ENCODE measurements at places on chromosomes 1 and 21.

DNA sequence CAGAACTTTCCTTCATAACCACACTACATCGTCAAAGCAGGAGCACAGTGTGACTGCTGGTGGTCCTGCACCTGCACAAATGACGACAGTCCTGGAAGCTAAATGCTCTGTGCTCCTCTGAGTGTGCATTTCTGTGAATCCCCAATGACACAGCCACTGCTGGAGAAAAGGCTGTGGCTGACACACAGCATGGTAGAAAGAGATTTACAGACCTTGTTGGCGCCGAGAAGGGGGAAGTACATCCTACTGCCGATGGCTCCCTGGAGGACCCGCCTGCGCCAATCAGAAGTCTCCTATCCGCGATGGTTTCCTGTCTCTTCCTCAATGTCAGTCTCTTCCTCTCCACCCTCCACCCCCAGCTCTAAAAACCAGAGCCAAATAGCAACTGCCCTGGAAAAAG is 115.4 kb upstream of the RAB4A start:
- DNase-seq: no peak

GRCh38 chr1:167713330-167714081 is 8.3 kb upstream of the MPZL1 start:
- DNase-seq: peak; percentile 62

DNA sequence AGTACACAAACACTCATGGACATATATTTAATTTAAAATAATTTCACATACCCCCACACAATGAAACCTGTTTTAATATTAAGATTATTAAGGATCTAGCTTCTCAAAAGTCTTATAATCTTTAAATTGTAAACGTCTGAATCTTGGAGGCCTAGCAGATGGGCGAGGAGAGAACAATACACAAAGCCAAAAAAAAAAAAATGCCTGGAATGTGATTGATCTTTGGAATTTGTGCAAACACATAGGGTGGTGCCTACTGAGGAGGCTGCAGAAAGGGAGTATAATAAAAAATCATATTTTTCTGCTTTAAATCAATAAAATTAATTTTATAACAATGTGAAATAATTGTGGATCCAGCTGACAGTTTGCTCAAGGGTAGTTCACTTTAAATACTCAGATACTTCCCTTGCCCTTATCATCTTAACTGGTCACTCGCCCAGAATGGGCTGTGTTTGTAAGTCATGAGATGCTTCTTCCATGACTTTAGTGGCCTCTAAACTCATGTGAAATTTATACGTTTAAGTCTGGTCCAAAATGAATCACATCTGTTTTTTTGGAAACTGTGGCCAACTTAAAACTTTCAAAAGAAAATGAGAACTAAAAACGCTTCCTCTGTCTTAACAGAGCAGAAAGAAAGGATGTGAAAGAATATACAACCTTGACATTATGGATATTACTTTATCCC is 802.8 kb upstream of the CXADR start:
- no peak for DNase-seq

GRCh38 chr1:17668624-17669175 is 86.4 kb upstream of the ACTL8 start:
- no peak for DNase-seq

GRCh38 chr1:78375996-78376395 is 114.8 kb upstream of the PTGFR start:
- no peak for DNase-seq

DNA sequence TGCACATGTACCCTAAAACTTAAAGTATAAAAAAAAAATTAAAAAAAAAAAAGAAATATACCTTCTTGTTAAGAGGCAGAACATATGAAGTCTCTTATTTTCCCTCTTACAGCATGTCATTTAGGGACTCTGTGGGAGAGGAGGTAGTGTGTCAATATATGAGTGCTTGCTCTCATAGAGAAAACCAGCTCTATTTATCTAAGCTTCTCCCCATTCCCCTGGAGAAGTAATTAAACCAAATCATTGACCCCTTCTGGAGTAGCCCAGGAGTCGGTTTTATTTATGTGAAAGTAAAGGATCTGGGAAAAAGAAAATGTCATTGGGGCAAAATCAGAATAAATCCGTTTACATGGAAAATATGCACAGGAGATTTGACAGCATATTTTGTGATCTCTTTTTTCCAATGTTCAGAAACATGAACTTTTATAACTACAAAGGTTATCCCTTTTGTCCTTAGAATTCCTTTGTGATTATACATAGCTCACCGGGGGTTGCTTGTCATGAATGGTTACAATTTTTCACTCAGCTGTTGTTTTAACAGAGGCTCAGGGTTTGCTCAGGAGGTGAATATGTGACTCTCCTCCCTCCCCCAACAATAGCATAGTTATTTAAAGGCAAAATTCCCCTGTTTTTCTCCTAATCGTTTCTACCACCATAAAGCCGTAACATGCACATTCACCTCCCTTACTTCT is 114.5 kb upstream of the C1orf21 start:
- DNase-seq: no peak

DNA sequence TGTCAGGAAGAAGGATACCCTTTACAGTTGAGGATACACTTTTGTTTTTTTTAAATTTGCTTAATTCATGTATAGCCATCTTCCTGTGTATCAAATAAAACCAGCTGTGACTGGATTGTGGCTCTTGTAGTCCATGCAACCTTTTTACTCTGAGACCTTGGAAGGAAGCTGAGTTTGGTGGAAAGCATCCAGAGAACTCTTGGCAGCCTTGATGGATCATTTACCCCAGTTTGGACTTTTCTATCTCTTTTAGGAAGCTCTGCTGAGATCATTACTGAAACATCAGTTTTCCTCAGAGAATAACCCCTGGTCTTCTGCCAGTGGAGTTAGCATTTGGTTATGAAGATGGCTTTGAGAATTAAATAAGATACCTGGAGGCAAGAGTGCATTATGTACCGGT is 21.2 kb upstream of the APOBEC4 start:
- no peak for DNase-seq

DNA sequence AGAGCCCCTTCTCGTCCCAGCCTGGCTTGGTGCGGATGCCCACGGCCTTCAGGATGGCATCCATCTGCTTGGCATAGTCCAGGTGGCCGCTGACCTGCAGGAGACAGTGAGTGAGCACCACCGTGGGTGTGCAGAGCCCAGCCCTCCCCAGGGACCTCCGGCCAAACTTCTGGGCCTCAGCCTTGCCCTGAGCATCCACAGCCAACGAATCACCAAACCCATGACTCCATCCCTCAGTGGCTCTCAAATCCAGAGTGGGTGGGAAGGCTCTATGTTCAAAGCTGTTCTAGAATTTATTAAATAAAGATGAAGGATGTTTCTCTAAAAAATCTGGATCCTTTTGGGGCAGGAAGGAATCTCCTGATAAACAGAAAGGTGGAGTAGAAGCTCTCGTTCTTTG is 18.7 kb downstream of the HTR6 start:
- no peak for DNase-seq

DNA sequence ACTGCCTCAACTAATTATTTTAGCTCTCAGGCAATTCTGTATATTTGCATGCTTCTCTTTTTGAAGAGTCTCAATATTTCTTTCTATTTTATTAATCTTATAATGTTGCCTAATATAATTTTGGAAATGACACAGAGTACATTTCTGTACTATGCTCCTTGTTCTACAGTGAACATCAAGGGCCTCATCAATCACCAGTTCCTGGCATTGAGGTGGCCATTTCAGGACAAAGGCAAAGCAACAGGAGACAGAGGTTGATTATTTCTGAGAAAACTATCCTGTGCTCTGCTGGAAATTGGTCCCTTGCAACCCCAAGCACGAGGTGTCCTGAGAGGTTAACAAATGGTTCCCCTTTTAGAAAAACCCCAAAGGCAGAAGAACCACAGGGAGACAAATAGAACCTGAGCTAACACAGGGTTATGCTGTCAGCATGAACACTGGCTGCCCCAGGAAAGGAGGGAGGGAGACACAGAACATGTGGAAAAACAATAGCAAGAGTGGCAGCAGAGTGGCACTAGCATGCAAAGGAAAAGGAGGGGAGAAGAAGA is 63.9 kb upstream of the VAV3 start:
- no peak for DNase-seq

- DNase-seq: no peak
These were observed 50.2 kb downstream of the GADD45A start for GRCh38 chr1:67735206-67735605.

- peak; percentile 77 for DNase-seq
These were observed 62.1 kb downstream of the LRRN2 start for GRCh38 chr1:204623365-204623893.

All from Peyer's patch (tissue), 4 donors.